ENCODE measurements at places on chromosomes 11 and 22.

GRCh38 chr22:35642305-35642741, 5.9 kb upstream of the APOL6 start:
- DNase-seq = no peak

- no peak for DNase-seq
Observed at GRCh38 chr11:110147962-110148709, 54.9 kb downstream of the ZC3H12C start.

GRCh38 chr11:10305262-10305963, 540 bp downstream of the ADM start:
- DNase-seq = no peak

DNA sequence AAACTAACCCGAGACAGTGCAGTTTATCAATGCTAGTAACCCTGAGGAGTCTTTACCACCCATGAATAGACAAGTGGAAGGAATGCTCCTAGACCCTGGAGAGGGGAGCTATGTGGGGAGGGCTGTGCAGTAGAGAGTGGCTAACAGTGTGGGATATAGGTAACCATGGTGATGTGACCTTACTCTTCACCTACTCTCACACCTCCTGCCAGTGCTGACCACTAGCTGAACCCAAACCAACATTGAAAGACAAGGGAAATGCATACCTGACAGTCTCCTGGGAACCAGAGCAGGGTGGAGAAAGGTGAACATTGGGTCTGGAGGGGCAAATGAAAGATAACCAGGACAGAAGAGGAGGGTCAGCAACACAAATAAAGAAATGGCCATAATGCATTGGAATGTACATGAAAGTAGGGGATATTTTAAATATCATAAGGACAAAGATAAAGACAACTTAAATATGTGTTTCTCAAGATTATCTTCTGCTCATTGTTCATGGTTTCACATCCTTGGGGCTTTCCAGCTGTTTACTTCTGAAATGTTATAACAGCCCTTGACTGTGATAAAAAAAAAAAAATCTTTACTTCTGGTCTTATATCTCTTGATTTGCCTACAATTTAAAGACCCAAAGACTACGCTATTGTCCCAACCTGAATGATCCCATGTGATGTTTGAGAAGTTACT, 983.3 kb upstream of the TENM4 start:
- DNase-seq = no peak

GRCh38 chr11:70838198-70838597, 414.2 kb downstream of the SHANK2 start:
- DNase-seq = no peak

DNA sequence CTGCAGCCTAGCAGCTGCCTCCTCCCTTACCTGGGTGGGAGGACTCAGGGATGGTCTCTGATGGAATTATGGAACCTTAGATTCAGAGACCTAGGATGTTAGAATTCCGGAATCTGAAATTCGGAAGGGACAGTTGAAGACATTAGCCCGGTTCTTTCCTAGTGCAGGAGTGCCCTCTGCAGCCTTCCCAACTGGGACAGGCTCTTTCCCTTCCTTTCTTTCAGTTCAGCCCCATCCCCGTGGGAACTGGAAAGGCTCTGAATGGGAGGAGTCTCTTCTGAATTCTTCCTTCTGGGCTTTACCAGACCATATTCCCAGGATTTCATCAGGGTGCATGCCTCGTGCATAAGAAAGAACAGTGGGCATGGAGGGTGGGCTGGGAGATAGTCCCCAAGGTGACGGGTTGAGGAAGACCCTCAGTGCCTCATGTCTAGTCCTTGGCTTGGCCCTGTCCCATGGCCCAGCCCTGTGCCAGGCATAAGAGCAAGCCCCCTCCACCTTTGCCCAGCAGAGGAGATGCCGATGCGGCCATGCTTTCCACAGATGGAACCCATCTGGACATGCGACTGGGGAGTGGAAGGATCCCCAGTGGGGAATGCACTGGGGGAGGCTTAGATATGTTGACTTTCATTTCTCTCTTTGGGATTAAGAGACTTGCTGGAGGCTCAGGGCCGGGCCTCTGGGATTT, 14.4 kb downstream of the DNAJB13 start:
- DNase-seq = no peak

Data from activated CD8-positive, alpha-beta memory T cell treated with anti-CD3 and anti-CD28 coated beads for 1 hour (primary cell).